ENCODE measurements at places on chromosomes 12 and 14. TPM values are rescaled to one million over a fixed set of nuclear protein-coding genes. Genes with fewer than 3 reads are reported as not detected.

Gene CCDC197
- total RNA-seq: not detected

Gene RNU4-1
- total RNA-seq: under 0.01 TPM

Gene NFATC4
- total RNA-seq: 54.5 TPM

Gene CNTN1
- not detected for total RNA-seq

Gene BAG5
- 17.3 TPM for total RNA-seq

Gene TMEM52B
- total RNA-seq: not detected

Gene OR6C2
- not detected for total RNA-seq

Gene DHRS2
- total RNA-seq: not detected

All from cardiac ventricle fibroblast (primary cell).